Sciatic nerve (tissue), 2 donors: ENCODE measurements at places on chromosomes 2 and 18.
A peak's percentile ranks its signal among the peaks of the same experiment; 100 is the strongest.

GRCh38 chr2:111161971-111162370 is 41.3 kb downstream of the BCL2L11 start:
- no peak for DNase-seq

DNA sequence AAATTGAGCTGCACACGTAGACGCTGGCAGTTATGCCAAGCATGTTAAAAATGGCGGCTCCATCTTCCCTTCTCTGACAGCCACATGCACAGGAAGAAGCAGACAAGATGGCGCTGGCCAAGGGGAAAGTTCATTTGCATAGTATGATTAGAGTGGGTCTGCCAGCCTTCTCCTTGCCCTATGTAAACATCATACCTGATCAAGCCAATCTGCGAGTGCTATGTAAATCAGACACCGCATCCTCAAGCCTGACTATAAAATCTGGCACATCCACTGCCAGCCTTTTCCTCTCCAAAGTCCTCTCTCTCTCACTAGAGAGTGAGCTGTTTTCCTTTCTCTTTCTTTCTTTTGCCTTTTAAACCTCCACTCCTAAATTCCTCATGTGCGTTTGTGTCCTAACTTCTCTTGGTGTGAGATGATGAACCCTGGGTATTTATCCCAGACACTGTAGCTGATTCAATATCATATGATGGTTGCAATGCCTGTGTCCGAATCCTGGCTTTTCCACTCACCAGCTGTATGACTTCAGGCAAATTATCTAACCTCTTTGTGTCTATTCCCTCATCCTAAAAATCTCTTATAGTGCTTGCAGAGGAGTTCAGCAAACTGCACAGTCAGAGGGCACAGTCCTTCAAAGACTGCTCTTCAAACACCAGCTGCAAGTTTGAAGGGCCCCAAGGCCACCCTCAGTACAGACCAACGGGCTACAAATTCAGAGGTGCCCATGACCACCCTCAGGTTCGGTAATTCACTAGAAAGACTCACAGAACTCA is 39.3 kb upstream of the ITSN2 start:
- DNase-seq, result no peak

GRCh38 chr2:191486584-191487320 is 191.2 kb upstream of the NABP1 start:
- no peak for DNase-seq

- DNase-seq, result no peak
These were observed 22.0 kb downstream of the RASGRP3 start for GRCh38 chr2:33498291-33498956.

GRCh38 chr18:31493171-31493570 is 4.8 kb upstream of the DSG2 start:
- DNase-seq, result no peak

DNA sequence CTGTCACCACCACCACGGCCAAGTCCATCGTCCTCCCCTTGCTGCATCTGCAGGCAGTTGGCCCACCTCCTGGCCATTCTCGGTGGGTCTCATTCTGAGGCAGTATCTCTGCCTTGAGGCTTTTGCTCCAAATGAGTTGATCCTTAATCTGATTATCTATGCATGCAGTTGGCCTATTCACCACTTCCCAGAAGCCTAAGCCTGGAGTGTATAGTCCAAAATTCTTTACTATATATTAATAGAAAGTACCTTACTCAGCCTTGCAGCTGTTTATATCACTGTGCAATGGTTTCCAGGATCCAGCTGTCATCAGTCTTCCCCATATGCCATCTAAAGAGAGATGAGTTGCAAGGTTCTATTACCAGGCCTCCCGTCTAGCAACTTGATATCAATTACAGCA is 292.4 kb downstream of the SS18 start:
- DNase-seq, result no peak

GRCh38 chr2:237165405-237166276 is 80.0 kb downstream of the COPS8 start:
- DNase-seq, result no peak

- DNase-seq, result no peak
These were observed 1.2 kb downstream of the M1AP start for GRCh38 chr2:74646834-74647482.

DNA sequence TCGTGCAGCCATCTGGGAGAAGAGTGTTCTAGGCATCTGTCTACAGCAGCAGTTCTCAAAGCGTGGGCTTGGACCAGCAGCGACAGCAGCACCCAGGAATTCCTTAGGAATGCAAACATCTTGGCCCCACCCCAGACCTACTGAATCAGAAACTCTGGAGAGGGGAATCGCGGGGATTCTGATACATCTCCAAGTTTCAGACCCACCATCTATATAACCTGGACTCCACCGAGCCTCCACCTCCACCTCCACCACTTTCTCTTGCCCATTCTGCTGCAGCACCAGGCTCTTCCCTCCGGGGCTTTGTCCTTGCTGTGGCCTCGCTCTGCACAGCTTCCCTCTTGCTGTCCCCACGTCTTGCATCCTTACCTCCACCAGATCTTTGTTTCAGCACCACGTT is 256.4 kb downstream of the BCL2 start:
- DNase-seq, result no peak

- DNase-seq, result no peak
These were observed 9.0 kb downstream of the CDH2 start for GRCh38 chr18:28167835-28168349.

- DNase-seq, result no peak
These were observed 170.0 kb upstream of the ATP5MC3 start for GRCh38 chr2:175351512-175351911.

- DNase-seq, result no peak
These were observed 279.6 kb upstream of the CYP26B1 start for GRCh38 chr2:72427022-72427861.

GRCh38 chr2:8408560-8409460 is 273.0 kb upstream of the ID2 start:
- DNase-seq, result no peak

DNA sequence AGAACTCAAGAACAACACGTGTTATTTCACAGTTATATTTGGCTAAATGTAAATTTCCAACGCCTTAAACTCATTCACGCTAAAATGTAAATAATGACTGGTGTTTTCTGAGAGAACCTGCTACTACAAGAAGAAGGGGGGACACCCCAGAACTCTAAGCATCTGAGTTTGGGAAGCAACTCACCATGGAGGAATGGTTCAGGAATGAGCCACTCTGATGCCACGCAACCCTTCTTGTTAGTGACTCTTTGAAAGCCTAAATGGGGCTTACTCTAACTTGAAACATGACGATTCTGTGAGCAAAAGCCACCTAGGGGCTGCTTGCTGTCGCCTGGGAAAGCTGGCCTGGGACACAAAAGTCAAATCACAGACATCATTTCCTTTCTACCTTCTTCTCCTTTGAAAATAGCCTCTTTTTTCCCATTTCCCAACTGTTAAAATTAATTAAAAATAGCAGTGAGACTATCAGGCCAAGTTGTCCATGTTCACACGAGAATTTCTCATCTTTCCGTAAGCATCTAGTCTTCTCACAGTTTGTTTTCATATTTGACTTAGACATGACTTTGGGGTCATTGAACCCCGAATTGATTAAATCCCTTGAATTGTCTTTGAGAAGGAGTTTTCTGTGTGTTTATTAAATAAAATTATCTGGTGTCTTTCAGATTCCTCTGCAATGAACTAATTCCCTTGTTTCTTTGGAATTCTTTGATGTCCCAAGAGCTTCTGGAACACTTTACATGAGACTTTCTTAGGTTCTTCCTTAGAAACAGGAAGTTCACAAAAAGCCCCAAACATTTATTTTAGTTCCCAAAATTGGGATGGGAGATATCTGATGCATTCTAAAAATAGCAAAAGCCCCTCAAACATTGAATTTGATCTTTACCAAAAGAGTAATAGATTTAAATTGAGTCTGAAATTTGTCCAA is 75.5 kb upstream of the CABLES1 start:
- DNase-seq, result no peak

- no peak for DNase-seq
These were observed 833.8 kb upstream of the PIK3C3 start for GRCh38 chr18:41121116-41121826.

DNA sequence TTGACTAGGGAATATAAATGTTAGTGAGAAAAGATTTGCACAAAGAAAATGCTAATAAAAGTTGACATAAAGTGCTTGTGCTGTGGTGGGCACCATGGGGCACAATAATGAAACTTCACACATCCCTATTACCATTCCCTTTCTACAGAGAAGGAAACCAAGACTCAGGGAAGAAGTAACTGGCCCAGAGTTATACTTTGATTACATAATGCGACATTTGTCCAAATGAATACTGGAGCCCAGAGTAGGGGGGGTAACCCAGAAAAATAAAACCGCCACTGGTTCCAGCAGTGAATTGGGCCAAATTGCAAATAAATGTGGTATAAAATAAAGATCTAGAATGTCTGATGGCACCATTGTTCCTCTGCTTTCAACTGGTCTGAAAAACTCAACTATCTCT is 106.1 kb upstream of the PPP1CB start:
- no peak for DNase-seq

GRCh38 chr18:61669320-61669719 is 223.5 kb downstream of the RNF152 start:
- no peak for DNase-seq

DNA sequence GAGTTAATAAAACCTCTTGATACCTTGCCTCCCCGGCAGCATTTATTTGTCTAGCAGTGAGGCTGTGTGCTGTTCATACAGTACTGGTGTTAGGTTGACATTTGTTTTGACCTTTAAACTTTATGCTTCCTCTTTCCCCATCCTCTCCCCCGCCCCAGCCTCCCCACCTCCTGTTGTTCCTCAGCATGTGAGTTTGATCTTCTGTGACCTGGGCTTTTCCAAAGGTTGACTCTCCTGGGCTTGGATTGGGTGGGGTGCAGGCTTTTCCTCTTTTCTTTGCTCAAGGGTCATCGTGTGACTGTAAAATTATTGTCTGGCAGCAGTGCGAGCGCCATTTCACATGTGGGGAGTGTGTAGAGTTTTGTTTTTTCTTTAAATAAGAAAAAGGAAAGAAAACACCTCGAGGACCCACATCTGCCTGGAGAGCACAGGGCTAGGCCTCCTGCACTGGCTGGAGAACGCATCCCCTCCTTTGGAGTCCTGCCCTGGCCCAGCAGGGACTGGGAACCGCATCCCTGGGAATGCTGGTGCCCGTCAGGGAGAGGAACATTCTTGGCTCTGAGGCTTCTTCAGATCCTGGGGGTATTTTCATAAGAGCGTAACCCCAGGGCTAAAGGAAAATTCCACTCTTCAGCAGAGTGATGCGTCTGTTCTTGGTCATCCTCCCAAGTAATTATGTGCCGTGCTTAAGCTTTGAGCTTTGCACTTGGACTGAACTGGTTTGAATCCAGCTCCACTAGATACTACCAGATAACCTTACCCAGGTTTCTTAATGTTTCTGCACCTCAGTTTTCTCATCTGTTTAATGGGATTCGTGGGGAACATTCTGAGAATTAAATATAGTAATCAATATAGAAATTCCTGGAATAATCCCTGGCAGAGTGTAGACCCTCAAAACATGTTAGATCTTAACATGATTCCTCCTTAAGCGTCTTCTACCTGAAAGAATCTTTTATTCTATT is 91.5 kb downstream of the SETBP1 start:
- peak; percentile 70 for DNase-seq
